Activated naive CD8-positive, alpha-beta T cell treated with anti-CD3 and anti-CD28 coated beads, Interleukin-2, amount 50 U/mL, for 24 hours (primary cell): ENCODE measurements at places on chromosomes 2 and 18.

DNA sequence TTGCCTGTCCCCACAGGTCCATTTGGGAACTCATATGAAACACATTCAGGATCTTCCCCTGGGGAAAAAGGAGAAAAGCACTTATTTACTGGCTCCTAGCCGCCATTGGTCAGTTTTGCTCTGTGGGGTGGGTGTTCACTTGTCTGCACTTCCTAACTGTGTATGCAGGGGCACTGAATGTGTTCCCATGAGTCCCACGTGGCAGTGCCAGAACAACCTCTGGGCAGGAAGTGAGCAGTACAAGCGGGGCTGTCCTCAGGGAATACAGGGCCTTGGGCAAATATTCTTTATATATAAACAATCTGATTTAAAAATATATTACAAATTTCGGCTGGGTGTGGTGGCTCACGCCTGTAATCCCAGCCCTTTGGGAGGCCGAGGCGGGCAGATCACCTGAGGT, 21.8 kb upstream of the CTIF start:
- H3K4me1 ChIP-seq = no peaks in the 10 kb centered on the region
- no peak overlapping the region for H3K27ac ChIP-seq
- H3K36me3 ChIP-seq = no peaks in the 10 kb centered on the region

DNA sequence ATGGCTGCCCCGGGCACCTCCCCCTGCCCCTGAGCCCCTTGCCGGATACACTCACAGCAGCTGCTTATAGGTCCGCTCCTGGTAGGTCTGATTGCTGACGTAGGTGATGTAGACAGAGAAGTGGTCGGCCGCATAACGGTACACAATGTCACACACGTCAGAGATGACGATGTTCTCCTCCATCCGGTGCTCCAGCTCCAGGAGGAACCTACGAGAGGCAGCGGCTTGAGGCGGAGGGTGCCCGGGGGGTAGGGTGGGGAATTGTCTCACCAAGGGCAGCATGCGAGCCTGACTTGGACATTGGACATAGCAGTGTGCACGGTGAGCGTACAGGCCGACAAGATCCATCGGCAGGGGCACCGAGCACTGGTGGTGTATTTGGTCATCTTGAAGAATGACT, 22.8 kb downstream of the SNORC start:
- no peaks in the 10 kb centered on the region for H3K36me3 ChIP-seq
- H3K4me1 ChIP-seq = peaks cover 4% of the 10 kb centered on the region
- no peak overlapping the region for H3K27ac ChIP-seq
- H3K27me3 ChIP-seq = peaks cover 24% of the 10 kb centered on the region
- no peak for DNase-seq

- H3K27me3 ChIP-seq = no peaks in the 10 kb centered on the region
- no peak for DNase-seq
- H3K36me3 ChIP-seq = peaks cover 5% of the 10 kb centered on the region
- no peak overlapping the region for H3K4me3 ChIP-seq
- H3K4me1 ChIP-seq = peaks cover 83% of the 10 kb centered on the region
- H3K27ac ChIP-seq = no peak overlapping the region
Measured at GRCh38 chr2:230910546-230911177, 14.4 kb downstream of the GPR55 start.

DNA sequence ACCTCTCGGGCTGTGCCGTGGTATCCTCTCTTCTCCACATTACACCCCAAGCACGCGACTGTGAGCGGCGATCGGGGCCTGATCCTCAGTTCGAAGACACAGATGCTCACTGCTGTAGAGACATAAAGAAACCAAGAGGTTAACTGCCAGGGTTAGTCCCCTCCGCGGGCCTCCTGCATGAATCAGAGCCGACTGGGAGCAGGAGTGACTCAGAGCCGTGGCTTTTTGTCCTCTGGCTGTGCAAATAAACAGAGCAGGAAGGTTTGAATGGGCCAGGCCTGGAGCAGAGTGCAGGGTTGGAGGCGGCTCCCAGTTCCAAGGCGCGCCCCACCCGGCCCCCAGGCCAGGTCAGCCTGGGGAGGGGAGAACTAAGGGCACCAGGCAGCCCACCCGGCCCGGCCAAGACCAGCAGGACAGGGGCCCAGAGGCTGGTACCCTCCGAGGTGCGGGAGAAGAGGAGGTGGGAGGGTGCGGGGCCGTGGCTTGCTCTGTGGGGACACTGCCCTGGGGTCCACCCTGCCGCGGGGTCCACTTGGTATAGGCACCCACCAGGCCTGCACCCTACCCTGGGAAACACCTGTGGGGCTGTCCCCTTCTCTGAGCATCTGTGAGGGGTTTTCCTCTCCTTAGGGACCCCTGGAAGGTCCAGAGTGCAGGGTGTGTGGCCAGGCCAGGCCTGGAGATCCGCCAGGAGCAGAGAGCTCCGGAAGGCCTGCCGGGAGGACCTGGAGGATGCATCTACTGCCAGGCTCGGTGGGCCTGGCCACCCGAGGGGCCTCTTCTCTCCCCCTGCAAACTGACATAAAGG, 16.5 kb downstream of the TWIST2 start:
- no peaks in the 10 kb centered on the region for H3K36me3 ChIP-seq
- no peak overlapping the region for H3K4me3 ChIP-seq
- peak; percentile 40 for DNase-seq

- H3K36me3 ChIP-seq = no peaks in the 10 kb centered on the region
- no peak overlapping the region for H3K27ac ChIP-seq
- no peak for DNase-seq
Measured at GRCh38 chr2:126272401-126272800, 383.6 kb upstream of the GYPC start.

GRCh38 chr18:3305354-3305762, 43.4 kb downstream of the MYL12B start:
- peak overlapping the region; percentile 89 for H3K27ac ChIP-seq
- peak overlapping the region; percentile 63 for H3K4me3 ChIP-seq
- DNase-seq = peak; percentile 20
- peaks cover 26% of the 10 kb centered on the region for H3K27me3 ChIP-seq
- H3K36me3 ChIP-seq = no peaks in the 10 kb centered on the region
- peaks cover 18% of the 10 kb centered on the region for H3K4me1 ChIP-seq

DNA sequence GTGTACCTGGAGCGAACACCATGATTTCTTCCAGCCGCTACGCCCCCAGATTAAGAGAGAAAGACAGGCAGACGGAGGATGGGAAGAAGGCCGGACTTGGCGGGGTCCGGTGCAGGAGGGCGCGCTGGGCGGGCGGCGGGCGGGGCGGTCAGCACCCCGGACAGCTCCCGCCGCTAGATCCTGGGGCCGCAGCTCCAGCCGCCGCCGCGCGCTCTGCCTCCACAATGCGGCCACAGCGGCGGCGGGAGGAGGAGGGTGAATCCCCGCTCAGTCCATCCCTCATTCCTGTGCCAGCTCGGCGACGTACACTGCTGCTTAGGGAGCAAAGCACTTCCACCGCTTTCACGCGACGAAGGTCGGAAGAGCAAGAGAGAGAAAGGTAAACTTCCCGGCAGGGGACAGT, at the start of gene AKAIN1:
TSS of gene AKAIN1 (minus strand) at position 226 of the 403 bp plus-strand sequence. CDS start at position 22, 204 bp downstream.
- H3K4me1 ChIP-seq = peaks cover 2% of the 10 kb centered on the region
- H3K27me3 ChIP-seq = peaks cover 49% of the 10 kb centered on the region
